Stimulated activated CD4-positive, alpha-beta T cell treated with anti-CD3 and anti-CD28 coated beads, Interleukin-1b, Interleukin-23, amount 100 ng/mL, for 1 hour (primary cell): ENCODE measurements at places on chromosomes 5 and 9.

- no peak for DNase-seq
Observed at GRCh38 chr5:65299861-65300260, 181.9 kb downstream of the ADAMTS6 start.

DNA sequence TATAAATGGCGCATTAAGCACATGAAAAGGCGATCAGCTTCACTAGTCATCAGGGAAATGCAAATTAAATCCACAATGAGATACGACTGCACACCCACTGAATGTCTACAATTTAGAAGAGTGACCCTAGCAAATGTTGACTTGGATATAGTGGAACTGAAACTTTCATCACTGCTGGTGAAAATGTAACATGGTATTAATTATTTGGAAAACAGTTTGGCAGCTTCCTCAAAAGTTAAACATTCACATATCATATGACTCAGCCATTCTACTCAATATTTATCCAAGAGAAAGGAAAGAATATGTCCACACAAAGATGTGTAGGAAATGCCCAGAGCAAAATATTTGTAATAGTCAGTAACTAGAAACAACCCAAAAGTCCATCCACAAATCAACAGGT, 146.5 kb downstream of the LPAR1 start:
- no peak for DNase-seq

GRCh38 chr9:114271556-114272510, 51.1 kb upstream of the ORM1 start:
- DNase-seq: no peak

DNA sequence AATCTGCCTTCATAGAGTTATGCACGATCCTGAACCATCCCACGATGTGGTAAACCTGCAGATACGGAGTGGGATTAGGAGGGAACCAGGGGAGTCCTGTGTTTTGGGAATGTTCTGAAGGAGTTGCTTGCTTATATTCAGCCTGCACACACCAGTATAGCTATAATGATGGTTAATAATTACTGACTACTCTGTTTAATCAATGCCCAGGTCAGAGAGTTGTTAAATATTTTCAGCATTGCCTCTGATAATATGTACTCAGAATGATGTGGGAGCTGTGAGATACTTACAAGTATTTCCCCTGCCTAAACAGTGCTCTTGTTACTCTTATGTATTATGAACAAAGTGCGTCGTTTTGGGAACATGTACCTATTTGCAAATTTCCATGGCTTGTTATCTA, 34.8 kb upstream of the STK32A start:
- no peak for DNase-seq

DNA sequence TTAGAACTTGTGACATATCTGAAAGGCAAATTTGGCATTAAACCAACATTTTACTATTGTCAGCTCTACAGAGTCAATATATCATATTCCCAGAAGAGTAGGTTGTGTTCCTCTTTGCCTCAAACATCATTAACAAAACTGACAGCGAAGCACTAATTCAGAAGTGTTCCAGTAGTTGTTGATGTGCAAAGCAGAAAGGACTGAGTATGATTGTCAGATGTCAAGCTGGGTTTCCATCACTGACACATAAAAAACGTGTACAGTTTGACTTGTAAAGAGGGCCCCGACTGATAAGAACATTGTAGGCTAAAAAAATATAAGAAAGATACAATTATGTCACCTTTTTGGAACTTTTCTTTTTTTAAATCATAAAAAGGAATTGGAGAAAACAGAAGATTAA, 101.5 kb upstream of the ZNF608 start:
- no peak for DNase-seq

DNA sequence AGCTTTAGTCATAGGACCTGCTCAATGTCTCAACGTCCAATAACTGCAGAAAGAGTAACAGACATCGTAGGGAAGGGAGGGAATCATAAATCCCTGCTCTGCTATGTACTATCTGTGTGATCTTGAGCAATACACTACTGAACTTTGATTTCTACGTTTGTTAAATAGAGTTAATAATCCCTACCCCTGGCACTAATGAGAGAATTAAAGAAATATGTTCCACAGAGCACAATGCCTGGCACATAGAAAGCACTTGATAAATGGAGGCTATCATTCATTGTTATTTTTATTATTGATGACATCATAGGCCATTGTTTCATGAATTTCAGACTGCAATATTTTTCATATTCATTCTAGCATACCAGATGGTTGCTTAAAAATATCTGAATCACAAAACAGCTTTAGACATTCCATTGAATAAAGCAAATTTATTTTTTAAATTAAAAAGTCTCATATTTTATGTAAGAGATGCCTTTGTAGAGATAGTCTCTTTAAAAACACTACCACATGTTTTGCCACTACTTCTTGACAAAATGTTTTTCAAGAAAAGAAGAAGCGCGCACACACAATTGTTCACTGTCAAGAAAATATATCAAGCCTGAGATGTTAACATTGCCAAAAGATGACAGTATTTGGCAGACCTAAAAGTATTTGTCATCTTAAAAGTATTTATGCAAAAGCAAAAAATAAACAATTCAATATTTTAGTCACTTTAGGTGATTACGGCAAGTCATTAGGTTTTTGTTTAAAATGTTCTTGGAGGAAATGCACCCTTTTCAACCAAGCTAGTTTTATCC, 108.5 kb downstream of the EBF1 start:
- DNase-seq: no peak

- no peak for DNase-seq
Observed at GRCh38 chr9:109771087-109771486, 8.9 kb upstream of the PALM2AKAP2 start.

DNA sequence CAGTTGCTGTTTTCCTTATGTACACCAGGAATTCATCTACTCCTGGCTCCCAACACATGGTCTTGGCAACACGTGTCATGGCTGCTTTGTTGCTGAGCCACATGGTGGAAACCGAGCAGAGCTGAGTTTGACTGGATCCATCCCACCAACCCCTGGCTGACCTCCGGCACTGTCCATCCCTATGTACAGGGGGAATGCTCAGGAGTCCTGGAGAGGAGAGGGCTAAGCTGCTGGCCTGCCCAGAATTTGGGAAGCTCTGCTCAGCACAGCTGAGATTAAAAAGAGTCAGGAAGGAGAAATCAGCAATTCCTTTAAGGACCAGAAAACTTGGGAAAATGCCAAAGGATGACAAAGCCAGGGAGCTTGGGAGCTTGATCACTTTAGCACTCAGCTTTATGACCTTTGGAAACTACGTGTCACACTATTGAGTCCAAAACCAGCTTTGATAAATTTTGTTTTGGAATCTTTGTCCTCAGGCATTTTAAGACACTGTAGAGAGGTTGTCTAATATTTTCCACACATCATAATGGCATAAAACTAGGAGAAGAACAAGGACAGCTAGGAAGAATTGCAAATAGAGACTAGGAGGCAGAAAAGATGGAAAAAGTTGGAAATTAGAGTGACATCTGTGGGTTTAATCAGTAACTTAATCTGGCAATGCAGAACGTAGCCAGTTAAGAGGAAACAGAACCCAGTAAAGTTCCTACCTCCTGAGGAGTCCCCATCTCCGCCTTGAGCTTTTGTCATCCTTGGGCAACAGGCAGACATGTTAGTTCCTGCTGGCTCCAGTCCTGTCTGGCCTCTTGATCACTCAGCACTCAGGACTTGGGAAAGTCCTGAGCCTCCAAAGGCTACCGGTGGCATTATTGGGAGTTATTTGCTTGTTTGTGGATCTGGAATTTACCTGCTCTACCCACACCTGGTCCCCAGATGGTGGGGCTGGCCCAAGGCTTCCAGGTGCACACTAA, 62.5 kb upstream of the PLPP1 start:
- DNase-seq: no peak

- no peak for DNase-seq
Observed at GRCh38 chr9:79387101-79387835, 184.5 kb upstream of the TLE4 start.

DNA sequence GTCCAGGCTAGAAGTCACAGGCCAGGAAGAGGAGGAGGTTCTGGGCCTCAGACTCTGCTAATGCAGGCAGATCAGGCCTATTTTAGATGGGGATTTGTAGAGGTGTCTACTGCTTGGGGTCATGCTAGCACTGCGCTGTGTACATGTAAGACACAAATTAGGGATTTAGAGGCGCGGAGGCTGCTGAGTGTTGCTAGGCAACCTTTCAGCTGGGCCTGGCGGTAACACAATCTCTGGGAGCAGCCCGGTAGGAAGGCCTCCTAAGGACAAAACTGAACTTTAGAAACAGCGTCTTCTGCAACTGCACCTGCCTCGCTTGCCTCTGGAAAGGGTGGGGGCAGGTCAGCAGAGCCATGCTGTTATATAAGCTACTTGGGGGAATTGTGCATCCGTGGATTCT, 147.9 kb downstream of the MACROH2A1 start:
- no peak for DNase-seq

DNA sequence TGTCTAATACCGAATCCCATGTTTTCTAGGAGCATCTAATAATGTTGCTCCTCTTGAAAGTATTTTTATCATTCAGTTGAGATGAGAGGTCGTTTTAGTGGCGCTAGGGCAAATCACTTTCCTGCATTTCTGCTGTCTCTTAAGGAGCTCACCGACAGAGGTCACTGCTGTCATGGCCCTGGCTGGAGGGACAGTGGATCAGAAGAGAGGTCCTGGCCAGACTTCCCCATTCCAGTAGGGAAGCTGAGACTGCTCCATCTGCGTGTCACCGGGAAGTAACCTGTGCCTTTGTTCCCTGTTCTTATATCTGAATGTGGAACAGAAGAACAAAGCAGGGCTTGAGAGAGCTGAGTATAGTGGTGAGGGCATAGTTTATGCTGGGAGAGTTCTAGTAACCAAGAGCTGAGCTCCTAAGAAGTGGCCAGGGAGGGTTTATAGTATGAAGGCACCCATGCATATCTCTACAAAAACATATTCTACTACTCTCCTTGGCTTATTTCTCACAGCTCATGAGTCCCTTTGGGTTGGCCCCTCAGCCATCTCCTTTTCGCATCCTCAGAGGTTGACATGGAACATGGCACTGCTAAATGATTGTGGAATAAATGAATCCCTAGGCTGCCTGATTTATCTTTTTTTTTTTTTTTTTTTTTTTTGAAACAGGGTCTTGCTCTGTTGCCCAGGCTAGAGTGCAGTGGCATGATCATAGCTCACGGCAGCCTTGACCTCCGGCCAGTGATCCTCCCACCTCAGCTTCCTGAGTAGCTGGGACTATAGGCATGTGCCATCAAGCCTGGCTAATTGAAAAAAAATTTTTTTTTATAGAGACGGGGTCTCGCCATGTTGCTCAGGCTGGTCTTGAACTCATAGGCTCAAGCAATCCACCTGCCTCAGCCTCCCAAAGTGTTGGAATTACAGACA, 27.2 kb downstream of the ATP6V0E1 start:
- DNase-seq: no peak

DNA sequence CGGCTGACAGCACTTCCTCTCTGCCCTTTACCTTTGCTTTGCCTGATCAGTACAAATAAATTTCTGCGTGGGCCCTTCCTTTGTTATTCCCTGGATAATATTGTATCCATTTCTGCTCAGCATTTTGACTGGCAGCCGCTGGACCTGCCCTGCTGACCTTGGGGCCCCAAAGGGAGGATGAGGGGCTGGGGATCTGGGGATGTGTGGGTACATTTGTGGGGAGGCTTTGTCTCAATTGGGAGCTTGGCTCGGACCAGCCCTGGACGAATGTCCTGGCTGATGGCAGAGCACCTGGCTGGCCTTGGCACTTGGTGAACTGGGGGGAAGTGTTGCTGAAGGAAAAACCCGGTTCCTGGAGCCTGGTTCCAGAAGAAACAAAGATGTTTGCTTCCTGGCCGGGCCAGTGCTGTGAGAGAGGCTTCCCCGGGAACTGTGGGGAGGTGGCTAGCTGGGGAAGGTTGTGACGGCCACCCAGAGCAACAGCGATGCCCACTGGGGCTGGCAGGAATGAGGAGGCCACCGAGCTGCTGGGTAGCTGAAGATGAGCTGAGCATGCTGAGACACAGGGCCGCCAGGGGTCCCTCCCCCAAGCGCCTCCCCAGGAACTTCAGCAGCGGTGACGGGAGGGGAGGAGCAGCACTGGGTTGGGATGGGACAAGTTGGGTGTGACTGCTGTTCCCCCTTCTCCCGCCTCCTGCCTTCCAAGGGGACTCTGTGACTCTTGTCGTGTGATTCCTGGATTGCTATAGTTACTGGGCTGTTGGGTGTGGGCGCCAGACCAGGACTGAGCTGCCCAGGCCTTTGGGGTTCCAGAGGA, 8.4 kb downstream of the LMX1B start:
- no peak for DNase-seq

DNA sequence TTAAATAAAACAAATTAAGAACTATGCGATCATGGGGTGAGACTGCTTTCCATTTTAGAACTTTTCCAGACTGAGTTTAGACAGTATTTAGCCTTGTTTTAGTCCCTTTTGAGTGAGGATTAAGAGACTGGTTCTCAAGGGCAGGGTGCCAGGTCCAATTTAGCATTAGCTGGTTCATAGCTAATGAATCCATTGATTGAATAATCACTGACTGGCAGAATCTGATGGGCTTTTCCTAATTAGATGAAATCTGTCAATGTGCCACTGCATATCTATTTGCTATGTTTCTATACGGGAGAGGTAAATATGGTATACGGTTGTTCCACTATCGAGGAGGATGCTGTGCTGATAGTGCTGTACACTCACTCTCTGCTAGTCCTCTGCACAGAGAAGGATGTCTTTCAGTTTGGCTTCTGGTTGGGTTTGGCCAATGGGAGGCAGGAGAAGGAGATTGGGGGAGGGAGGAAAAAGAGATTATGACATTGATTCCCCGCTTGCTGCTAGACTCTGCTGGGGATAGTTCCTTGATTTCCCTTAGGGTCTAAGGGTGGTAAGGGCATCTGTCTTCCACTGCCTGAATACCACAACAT, 496.6 kb downstream of the CTNND2 start:
- no peak for DNase-seq

DNA sequence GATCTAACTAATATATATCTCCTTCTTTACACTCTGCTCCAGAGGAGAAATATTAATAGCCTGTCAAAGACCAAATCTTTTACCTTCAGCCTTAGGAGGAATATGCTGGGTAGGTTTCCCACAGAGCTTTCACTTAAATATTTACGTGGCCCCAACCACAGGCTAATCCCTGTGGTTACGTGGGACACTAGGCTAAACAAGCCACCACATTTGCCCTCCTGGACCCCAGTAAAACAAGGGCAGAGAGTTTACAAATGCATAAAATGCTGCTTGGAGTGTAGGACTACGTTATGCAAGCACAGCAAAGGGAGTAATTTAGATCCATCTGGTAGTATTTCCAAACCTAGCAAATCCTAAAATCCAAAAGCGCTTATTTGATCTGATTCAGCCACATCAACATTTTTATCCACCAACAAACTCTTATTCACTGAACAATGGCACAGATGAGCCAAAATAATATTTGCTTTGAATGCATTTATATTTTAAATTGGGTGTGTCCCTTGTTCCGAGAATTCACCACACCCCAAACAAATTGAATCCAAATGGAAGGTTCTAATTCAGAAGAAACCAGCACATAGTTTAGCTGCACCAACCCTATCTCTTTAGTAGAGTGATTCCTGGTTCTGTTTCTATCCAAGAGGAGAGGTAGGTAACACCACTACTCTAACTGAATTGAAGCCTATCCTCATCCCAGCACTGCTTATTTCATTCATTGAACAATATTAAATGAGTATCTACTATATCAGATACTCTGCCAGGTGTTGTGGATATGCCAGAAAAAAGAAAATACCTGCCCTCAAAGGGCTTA, 179.0 kb downstream of the TSSK1B start:
- no peak for DNase-seq
